ENCODE measurements at places on chromosomes 7 and 10.

- DNase-seq: no peak
These were observed 148.6 kb downstream of the IMMP2L start for GRCh38 chr7:111413739-111414138.

GRCh38 chr10:70908406-70909296 is 20.3 kb upstream of the PCBD1 start:
- no peak for DNase-seq

DNA sequence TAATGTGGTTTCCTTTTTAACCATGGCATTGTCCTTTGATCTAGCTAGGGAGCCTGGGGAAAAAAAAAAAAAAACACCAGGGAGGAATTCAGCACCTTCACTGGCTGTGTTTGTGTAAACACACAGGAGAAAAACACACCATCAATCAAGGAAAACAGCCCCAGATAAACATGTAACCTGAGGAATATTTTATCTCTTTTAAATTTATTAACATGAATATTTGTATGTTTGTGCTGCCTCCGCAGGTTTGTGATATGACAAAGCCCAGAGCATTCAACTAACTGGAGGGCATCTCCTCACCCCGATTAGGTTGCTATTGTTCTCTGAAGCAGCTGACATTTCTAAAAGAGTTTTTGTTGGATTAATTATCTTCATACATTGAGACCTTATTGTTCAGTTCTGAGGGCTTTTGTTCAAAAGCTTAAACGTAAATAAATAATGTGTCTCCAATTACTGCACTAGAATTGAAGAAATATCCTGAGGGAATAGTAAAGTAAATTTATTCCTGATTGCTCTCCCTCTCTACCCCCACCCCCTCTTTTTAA is 89.4 kb upstream of the SEMA3E start:
- DNase-seq: peak; percentile 4

GRCh38 chr7:84100866-84101265 is 93.7 kb downstream of the SEMA3A start:
- DNase-seq: no peak

GRCh38 chr10:113364227-113364626 is 188.6 kb upstream of the HABP2 start:
- no peak for DNase-seq

- no peak for DNase-seq
These were observed 29.9 kb downstream of the SEC61G start for GRCh38 chr7:54729107-54729506.

GRCh38 chr10:34495938-34496337 is 319.2 kb downstream of the PARD3 start:
- no peak for DNase-seq

DNA sequence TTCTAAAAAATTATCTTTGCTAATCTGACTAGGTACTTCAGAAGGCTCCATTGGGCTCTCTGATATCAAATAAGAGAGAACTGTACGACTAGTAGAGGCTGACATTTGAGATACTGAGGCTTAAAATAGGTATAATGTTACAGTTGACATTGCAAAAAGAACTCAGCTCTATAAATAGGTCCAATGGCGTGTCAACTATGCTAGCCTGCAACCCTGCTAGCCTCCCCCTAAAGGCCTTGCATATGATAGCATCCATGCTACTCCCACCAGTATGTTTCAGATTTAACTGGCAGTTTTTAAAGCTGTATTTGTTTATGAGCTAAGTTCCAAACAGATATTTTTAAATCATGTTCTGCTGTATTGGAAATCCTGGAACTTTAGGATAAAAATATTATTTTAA is at the start of gene PPP1R3A:
TSS of gene PPP1R3A (minus strand) at position 64 of the 400 bp plus-strand sequence. CDS start at position 51, 13 bp downstream.
- no peak for DNase-seq

GRCh38 chr10:117723343-117723742 is 180.8 kb downstream of the EMX2 start:
- no peak for DNase-seq

DNA sequence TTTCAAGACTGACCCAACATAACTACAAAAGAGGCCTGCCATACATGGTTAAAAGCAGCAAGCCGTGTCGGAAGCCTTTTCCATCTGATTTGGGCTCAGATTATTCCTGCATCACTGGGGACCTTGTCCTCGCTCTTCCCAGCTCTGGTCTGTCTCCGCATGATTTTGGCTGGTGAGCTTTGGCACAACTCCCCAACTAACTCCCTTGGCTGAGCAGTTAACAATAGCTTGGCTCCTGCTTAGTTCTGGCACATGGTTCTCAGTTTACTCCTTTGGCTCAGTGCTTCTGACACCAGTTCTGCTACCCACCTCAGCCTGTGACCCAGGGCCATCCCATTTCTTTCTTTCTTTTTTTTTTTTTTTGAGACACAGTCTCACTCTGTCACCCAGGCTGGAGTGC is 17.0 kb downstream of the AGK start:
- peak; percentile 32 for DNase-seq

GRCh38 chr7:577278-577665 is 57.6 kb upstream of the PDGFA start:
- DNase-seq: no peak

DNA sequence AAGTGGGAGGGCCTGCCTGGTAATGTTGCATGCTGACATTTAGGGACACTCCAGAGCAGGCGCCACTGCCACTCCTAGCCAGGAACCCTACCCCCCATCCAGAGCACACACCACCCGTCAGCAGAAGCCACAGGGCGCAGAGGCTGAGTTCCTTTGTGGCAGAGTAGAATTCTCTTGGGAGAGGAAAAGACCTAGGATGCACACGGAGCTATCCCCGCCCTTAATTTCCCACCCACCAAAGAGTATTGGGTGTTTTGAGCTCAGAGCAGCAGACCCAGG is 702 bp upstream of the INSYN2A start:
- no peak for DNase-seq

- no peak for DNase-seq
These were observed 156.5 kb upstream of the HDAC9 start for GRCh38 chr7:18338910-18339523.

- DNase-seq: peak; percentile 65
These were observed 35.8 kb downstream of the JAKMIP3 start for GRCh38 chr10:132101529-132101928.

- DNase-seq: no peak
These were observed 513.0 kb upstream of the ANKRD30A start for GRCh38 chr10:36612436-36612835.

DNA sequence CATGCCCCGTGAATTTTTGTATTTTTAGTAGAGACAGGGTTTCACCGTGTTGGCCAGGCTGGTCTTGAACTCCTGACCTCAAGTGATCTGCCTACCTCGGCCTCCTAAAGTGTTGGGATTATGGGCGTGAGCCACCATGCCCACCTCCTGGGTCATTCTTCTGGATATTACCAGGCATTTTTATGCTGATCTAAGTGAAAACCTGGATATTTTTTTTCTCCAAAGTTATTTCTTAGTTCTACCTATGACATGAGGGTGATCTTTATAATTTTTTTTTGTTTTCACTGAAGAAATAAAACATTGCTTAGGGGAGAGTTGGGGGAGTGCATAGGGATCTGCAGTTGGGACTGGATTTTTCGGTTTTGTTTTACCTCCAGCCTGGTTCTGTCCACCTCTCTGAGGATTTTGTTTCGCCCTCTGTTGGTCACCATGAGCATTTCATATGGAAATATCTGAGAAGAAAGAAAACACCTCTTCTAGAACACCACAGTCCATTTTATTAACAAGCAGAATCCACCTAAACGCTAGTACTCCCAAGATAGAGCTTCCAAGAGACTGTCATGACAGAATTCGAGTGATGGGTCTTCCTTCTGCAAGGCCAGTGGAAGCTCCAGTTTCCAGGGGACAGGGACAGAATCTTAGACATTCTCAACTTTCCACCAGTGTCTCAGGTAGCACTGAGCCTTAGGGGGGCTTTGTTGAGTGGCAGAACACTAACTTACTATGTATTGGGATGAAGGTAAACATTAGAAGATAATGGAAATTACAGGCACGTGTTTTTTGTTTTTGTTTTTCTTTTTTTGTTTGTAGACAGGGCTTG is 33.4 kb upstream of the AFAP1L2 start:
- no peak for DNase-seq

DNA sequence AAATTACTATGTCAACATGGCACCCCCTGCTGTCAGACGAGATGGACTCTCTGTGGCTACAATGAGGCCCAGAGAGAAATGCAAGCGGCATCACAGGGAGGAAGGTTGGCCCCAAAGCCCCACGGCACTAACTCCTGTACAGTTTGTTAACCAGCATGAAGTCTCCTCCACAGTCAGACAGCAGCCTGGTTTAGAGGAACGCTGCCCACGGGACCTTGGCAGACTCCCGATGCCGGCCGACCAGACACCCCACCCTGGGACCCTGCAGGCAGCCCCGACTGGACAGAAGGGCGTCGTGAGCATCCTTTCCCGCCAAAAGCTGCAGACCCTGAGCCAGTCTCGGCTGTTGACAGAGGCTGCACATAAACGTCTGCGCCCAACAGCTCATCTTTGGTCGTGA is 158.8 kb downstream of the DIP2C start:
- no peak for DNase-seq

- DNase-seq: no peak
These were observed 29.4 kb upstream of the PPP1R9A start for GRCh38 chr7:94877731-94878670.

DNA sequence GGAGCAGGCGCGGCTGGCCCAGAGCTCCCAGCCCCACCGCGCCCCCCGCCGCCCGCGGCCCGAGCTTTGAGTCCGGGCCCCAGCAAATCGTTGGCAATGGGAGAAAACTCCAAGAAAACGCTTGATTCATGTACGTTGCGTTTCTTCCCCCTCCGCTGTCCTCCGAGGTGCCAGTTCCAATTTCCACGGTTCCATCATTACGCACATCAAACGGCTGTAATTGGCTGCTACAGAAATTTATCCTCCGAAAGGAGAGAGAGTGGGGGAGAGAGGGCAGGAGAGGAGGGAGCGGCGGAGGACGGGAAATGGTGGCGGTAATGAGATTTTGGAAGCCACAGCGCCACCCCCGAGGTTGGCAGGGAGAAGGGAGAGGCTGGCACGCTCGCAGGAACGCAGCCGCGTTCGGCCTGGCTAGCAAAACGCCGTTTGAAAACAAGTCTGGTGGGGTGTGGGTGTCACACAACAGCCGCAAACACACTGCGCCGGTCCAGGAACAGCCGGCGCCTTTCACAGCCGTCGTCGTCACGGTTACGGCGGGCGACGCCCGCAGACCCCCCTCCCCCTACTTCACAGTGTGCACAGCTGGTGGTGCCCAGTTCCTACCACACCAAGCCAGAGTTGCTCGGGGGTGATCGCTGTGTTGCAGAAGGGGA is 57.5 kb downstream of the UNCX start:
- peak; percentile 69 for DNase-seq

- peak; percentile 23 for DNase-seq
These were observed 40.0 kb upstream of the ASAH2 start for GRCh38 chr10:50291261-50291850.

- DNase-seq: no peak
These were observed 2.8 kb downstream of the TAS2R41 start for GRCh38 chr7:143480501-143480900.

GRCh38 chr10:87740254-87740655 is 77.8 kb downstream of the ATAD1 start:
- DNase-seq: no peak

DNA sequence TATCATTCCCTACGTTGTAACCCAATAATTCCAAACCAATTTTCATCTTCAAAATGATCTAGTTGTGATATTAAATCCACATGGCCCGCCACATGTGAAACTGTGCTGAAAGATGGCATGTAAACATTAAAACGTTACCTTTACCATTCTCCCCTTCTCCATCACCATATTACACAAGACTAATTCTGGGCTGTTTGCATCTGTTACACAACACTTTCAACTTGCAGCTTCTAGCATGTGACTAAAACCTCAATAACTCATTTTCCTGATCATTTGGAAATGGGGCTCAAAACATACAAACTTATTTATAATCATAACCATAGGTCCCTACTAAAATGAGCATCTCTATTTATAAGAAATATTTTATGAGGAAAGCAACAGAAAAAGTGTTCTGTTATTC is 4.7 kb downstream of the MTERF1 start:
- no peak for DNase-seq

GRCh38 chr10:74078037-74078436 is 72.6 kb downstream of the AP3M1 start:
- DNase-seq: no peak

DNA sequence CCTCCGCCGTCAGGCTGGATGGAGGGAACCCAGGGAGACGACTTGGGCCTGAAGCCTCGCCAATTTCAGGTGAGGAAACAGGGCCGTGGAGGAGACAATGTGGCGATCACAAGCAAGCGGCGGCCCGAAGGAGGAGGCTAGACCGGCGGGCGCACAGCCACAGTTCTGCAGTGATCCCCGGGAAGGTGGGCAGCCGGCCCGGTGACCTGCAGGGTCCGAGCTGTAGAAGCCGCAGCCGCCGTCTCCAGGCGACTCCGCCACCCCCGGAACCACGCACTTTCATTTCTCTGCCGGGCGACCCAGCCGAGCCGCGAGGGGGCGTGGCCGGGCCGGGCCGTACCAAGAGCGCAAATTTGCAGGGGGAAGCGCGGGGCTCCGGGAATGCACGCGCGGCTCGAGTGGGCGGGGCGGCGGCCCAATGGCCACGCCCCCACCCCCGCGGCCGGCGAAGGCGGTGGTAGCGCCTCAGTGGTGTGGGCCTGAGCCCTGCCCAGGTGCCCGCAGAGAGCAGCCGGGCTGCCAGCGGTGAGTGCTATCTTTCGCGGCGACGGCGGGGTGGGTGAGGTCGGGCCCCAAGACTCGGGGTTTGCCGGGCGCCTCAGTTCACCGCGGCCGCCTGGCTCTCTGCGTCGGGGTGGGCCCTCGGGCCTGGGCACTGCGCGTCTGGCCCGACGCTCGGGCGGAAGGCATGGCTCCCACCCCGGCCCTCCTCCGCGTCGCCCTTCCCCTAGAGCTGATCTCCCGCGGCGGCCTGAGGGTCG is at the start of gene POR:
TSS of gene POR (plus strand) at position 501 of the 761 bp plus-strand sequence. CDS start 38,847 bp downstream, outside the sequence.
- peak; percentile 95 for DNase-seq

- DNase-seq: no peak
These were observed 1.4 kb upstream of the RBP3 start for GRCh38 chr10:47346581-47347302.

DNA sequence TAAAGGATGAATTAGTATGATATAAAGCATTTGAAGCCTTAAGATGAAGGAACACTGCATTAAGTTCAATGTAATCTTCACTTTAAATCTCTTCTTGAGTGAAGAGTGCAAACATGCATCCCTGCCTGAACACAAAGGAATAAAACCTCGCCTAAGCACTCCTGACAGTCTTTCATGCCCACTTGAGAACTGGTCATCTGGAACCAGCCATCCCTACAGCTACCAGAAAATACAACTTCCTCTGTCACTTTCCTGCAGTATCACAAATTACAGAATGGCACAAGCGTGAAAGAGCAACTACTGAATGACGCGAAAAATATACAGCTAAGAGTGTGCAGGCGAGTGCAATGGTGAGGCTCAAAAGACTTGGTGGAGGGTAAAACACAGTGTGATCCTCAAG is 1079.9 kb downstream of the CNTNAP2 start:
- no peak for DNase-seq

All from Ammon's horn (tissue), 1 donor.